ENCODE measurements at places on chromosomes 4 and X.

- no peak for DNase-seq
Observed at GRCh38 chr4:151202851-151203455, 74.0 kb upstream of the PRSS48 start.

- DNase-seq: no peak
Observed at GRCh38 chr4:170674176-170674575, 584.4 kb upstream of the AADAT start.

DNA sequence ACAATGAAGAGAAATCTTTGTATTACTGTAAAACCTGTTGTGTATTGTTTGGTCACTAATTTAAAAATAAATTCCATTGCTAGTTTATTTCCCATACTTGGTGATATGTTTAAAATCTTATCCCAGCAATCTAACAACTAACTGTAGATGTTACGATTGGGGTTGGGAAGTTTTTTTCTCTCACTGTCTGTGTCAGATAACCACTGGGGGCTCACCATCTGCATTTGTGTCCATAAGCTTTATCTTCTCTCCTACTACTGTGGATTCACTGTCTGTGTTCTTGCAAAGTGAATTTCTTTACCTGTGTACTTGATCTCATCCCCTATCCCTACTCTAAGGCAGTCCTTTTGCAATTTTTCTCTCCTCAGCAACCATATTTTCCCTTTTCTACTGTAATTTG lies 81.3 kb downstream of the STIM2 start:
- no peak for DNase-seq

DNA sequence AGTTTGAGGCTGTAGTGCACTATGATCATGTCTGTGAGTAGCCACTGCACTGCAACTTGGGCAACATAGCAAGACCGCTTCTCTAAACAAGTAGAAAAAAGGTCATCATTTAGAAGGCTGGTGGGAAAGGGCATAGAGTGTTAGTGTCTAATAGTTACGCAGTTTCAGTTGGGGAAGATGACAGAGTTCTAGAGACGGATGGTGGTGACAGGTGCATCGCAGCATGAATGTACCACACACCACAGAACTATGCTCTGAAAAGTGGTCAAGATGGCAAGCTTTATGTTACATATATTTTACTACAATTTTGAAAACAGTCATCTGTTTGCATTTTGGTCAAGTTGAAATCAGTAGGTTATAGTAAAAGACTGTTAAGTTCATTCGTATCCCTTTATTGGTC lies 23.7 kb upstream of the CLDN34 start:
- no peak for DNase-seq

DNA sequence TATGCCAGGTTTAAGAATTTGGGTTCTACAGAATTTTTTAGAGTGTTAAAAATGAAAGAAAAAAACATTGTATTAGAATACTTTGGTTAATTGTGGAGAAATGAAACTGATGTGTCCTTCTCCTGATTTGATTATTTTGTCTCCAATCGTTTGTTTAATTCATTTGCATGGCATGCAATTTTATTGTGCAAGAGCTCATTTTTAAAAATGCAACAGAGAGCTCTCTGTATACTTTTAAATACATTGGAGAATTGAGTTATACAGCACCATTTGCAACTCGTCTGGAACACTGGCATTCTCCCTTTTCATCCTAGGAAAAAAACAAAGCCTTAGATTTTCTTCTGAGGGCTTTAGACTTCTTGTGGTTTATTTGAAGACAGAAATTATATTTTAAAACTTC lies 689 bp downstream of the EXOC1L start:
- DNase-seq: no peak

- no peak for DNase-seq
Observed at GRCh38 chr4:4599481-4600275, 57.8 kb upstream of the STX18 start.

DNA sequence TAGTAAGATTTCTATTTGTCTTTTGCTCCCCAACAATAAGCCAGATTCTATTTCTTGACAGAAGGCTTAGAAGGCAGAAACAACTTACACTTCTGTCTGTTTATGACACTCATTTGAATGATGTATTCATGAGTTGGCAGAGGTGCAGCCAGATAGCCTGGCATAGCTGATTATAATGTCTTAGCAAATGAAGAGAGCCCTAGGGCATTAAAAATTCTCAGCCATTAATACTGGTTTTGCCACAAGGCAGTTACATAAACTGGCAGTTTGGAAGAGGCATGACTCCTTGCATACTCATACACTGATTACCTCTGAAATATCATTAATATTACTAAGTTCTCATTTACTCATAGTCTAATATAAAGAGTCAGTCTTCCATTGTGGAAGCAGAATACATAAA lies 728.5 kb upstream of the NDST4 start:
- no peak for DNase-seq

All from inflammatory macrophage treated with lipopolysaccharide for 1 hour (primary cell).